Large intestine (tissue), 12 donors: ENCODE measurements at places on chromosomes 1 and 21. TPM values are rescaled to one million over a fixed set of nuclear protein-coding genes. Genes with fewer than 3 reads are reported as not detected.

Gene BNIPL
- 1.3 TPM for polyA plus RNA-seq

Gene CLCA1
- 2,132 TPM for polyA plus RNA-seq

Gene LHX8
- polyA plus RNA-seq, result not detected

Gene TMEM269
- polyA plus RNA-seq, result 0.10 TPM

Gene CCDC190
- polyA plus RNA-seq, result 0.07 TPM

Gene FBXO28
- 24.9 TPM for polyA plus RNA-seq

Gene MYBPHL
- 13.8 TPM for polyA plus RNA-seq

Gene RPE65
- polyA plus RNA-seq, result 1.2 TPM

Gene IL23R
- polyA plus RNA-seq, result 1.1 TPM

Gene TAL1
- 2.2 TPM for polyA plus RNA-seq

Gene ASPM
- 10.0 TPM for polyA plus RNA-seq

Gene SERPINC1
- 0.54 TPM for polyA plus RNA-seq

Gene RNU1-3
- 3.2 TPM for polyA plus RNA-seq

Gene CNTN2
- 1.2 TPM for polyA plus RNA-seq

Gene RHBDL2
- polyA plus RNA-seq, result 0.72 TPM

Gene FCGR2B
- polyA plus RNA-seq, result 0.06 TPM

Gene IVL
- polyA plus RNA-seq, result not detected

Gene LCE2C
- not detected for polyA plus RNA-seq

Gene AHDC1
- polyA plus RNA-seq, result 19.5 TPM
